ENCODE measurements at places on chromosomes 4 and X.

- no peak for DNase-seq
Observed at GRCh38 chr4:26001413-26001812, 87.4 kb downstream of the SMIM20 start.

GRCh38 chr4:114527637-114528036, 71.0 kb upstream of the UGT8 start:
- DNase-seq = no peak

DNA sequence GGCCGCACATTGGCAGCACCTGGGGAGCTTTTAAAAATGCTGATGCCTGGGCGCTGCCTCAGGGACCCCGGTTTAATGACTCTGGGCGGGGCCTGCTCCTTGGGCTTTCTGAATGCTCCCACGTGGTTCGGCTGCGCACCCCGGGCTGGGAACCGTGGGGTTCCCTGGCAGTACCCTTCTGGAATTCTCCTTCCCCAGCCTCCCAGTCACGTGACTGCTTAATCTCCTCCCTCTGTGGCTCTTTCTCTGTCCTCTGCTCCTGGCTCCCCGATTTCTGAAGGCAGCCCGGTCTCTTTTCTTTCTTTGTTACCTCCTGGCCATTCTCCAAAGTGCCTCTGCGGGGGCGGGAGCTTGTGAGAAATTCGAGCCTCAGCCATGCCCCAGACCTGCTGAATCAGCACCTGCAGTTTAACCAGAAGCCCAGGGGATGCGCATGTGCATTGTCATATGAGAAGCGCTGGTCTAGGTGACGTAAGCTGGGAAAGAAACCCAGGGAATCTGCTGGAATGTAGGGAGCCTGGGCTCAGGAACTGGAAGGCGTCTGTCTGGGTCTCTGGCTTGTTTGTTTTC, 16.6 kb downstream of the CLCN4 start:
- DNase-seq = no peak

- no peak for DNase-seq
Observed at GRCh38 chr4:141807103-141807891, 170.9 kb downstream of the IL15 start.

DNA sequence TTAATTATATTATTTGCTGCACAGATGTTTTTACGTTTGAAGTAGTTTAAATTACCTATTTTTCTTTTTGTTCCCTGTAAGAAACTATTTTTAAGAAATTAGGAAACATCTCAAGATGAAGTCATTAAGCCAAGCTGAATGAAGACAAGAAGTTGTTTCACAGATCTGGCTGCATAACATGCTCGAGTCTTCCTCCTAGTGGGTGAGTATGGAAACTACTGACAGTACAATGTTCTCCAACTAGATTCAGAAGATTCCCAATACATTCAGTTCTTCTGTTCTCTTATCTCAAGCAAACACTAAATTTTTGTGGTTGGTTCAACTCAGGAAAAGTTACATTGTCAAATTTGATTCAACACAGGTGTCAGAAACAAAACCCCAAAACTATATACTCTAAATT, 256.8 kb upstream of the VCX start:
- DNase-seq = no peak

GRCh38 chrX:136121788-136122187, 25.5 kb upstream of the FHL1 start:
- DNase-seq = no peak

Data from activated gamma-delta T cell (primary cell).